Astrocyte of the cerebellum (primary cell): ENCODE measurements at places on chromosomes 13 and 19.

DNA sequence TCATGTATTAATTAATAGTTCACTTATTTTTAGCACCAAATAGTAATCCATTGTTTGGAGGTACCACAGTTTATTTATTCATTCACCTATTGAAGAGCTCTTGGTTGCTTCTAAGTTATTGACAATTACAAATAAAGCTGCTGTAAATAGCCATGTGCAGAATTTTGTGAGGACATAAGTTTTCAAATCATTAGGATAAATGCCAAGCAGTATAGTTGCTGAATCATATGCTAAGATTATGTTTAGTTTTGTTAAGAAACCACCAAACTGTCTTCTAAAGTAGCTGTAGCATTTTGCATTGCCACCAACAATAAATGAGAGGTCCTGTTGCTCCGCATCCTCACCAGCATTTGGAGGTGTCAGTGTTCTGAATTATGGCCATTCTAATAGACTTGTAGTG lies 2126.8 kb downstream of the PCDH9 start:
- DNase-seq: no peak

DNA sequence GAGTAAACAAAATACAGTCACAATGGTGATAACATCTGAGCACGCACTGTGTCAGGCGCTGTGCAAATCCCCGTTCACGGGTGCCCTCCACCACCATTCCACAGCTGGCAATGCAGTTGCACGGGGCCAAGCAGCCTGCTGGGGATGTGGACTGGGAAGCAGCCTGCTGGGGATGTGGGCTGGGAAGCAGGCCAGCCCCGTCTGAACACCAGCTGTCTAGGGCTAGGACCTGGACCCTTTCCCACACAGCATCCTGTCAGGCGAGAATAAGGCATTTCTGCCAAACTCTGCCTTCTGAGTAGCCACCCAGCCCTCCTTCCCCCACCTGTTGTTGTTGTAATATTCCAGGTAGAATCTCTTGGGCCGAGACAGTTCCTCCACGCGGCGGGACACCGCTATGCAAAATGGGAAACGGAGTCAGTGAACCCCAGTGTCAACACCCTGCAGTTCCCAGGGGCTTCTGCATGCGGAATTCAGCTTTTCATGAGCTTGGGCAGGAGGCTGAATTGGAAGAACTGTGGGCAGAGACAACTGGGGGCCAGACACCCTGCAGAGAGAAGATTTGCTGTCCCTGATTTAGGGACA lies 27.8 kb upstream of the MIER2 start:
- peak; percentile 86 for DNase-seq

DNA sequence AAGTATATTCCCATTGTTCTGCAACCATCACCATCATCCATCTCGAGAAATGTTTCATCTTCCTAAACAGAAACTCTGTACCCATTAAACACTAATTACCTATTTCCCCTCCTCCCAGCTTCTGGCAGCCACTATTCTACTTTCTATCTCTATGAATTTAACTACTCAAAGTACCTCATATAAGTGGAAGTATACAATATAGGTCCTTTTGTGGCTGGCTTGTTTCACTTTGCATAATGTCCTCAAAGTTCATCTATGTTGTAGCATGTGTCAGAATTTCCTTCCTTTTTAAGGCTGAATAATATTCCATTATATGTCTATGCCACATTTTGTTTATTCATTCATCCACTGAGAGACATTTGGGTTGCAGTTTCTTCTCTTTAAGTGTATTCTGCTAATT lies 159.4 kb downstream of the KCNRG start:
- DNase-seq: no peak

DNA sequence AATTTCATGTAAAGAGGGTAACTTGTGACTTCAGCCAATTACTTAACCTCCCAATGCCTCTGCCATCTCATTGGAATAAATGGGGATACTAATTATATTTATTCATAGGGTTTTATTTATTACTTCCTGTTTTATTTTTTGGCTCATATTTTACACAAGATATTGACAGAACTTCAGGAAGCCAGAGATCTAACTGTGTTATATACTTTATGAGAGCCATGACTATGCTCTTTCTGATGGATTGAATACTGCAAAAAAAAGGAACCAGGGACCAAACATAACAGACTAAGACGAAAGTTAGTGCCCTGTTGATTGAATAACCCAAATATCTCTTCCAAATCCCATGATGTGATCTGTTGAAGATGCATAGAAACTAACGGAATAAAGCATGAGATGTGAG lies 243.3 kb upstream of the STARD13 start:
- no peak for DNase-seq

GRCh38 chr13:108597943-108598342 lies 31.5 kb upstream of the MYO16 start:
- DNase-seq: no peak

- peak; percentile 43 for DNase-seq
Observed at GRCh38 chr19:34145741-34146202, 26.5 kb upstream of the LSM14A start.

DNA sequence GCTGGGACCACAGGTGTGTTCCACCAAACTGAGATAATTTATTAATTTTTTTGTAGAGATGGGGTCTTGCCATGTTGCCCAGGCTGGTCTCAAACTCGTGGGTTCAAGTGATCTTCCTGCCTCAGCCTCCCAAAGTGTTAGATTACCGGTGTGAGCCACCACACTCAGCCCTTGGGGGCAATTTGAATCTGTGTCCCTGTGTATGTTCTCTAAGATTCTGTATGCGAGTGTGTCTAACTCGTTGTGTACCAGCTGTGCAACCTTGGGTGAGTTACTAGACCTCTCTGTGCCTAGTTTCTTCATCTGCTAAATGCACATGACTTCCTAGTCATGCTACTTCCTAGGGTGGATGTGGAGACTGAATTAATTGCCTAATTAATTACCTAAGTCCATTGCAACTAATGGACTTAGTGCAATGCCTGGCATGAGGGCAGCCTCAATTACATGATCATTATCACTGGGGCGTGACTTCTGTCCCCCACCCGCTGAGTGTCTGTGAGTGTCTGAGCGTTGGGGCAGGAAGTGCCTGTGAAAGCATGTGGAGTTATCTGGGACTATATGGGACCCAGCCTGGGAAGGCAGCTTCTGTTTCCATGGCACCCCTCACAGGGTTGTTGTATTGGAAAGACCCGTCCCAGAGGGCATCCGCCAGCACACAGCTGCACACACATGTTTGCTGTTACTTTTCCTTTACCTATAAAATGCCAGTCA lies 1.8 kb upstream of the NCCRP1 start:
- no peak for DNase-seq

- no peak for DNase-seq
Observed at GRCh38 chr19:49637821-49638738, 1.9 kb downstream of the RRAS start.

DNA sequence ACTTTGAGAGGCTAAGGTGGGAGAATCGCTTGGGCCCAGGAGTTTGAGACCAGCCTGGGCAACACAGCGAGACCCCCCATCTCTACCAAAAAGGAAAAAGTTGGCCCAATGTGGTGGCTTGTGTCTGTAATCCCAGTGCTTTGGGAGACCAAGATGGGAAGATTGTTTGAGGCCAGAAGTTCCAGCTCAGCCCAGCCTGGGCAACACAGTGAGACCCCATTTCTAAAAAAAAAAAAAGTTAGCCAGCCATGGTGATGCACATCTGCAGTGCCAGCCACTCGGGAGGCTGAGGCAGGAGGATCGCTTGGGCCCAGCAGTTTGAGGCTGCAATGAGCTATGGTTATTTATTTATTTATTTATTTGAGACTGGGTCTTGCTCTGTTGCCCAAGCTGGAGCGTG lies 41.3 kb downstream of the CYP4F22 start:
- no peak for DNase-seq

DNA sequence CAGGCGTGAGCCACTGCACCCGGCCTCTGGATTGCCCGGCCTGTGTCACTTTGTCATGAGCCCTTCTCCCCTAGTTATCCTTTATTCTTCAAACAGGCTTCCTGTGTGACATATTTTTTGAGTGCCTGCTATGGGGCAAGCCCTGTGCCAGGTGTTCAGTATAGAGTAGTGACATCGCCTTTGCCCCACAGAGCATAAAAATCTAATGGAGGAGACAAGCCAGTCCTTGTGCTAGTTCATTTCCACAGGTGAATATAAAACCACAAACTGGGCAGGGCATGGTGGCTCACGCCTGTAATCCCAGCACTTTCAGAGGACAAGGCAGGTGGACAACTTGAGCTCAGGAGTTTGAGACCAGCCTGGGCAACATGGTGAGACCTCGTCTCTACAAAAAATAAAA lies 43.2 kb downstream of the BBC3 start:
- DNase-seq: no peak

GRCh38 chr13:97131447-97131846 lies 90.7 kb upstream of the MBNL2 start:
- DNase-seq: no peak

- DNase-seq: peak; percentile 87
Observed at GRCh38 chr19:46466536-46467196, 4.7 kb downstream of the PNMA8A start.

DNA sequence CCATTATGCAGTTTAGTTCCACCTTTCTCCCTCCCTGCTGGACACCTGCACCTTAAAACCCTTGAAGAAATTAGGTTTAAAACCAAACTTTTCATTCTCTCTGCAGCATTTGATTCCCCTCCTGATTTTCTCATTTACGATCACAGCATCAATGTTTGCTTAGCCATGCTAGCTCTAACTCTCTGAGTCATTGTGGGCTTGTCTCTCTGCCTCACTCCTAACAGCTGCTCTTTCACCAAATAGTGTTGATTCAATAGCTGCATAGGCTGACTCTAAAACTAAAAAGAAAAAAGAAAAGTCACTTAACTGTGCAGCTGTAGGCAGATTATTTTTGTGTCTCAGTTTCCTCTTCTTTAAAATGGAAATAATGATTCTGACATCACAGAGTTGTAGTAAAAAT lies 1124.9 kb downstream of the DIAPH3 start:
- peak; percentile 59 for DNase-seq

DNA sequence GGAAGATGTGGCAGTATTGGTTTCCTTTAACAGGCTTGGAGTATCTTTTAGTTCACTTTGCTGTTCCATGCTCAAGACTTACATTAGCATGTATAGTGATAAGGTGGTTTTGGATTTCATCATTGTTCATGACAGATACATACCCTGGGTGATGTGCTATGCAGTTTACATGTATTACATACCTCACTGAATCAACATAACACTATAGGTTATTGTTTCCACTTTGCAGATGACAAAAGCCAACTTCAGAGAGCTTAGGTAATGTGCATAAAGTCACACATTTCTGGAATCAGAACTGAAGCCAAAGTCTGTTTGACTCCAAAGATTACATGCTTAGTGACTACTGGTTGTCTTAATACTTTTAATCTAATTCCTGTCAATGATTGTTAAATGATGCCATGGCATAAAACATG lies 7.1 kb downstream of the COMMD6 start:
- no peak for DNase-seq

- no peak for DNase-seq
Observed at GRCh38 chr13:73903561-73903960, 230.6 kb downstream of the KLF12 start.

DNA sequence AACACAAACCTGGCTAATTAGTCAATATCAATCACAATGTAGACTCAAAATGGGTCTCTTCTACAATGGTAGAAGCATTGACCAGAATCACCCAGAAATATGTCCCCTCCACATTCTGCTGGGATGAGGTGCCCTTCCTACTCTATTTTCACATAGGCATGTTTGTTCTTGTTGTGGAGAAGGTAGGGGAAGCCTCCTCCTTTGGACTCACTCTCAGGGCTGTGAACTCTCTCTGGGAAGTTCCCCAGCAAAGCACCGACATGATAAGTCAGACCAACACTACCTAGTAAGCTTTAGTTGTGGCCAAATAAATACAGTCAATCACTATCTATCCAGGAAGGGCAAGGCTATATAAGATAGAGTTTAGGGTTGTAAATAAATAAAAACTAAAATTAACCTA lies 194.5 kb upstream of the UBL3 start:
- no peak for DNase-seq

DNA sequence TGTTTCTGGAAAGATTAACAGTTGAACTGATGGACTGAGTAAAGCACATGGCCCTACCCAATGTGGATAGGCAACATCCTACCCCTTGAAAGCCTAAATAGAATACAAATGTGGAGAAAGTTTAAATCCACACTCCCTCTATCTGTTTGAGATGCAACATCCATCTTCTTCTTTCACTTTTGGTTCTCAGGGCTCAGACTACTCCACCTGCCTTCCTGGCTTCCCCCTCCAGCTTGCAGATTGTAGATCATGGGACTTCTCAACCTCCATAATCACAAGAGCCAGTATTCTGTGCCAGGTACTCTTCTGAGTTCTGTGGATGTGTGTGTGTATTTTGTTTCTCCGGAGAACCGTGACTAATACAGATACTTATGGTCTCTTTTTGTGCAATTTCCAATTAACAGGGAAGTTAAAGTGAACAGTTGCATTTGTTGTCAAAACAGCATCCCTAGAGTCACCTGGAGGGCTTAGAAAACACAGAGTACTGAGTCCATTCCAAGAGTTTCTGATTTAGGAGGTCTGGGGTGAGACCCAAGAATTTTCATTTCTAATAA lies 590.3 kb upstream of the MIR17HG start:
- DNase-seq: no peak

GRCh38 chr19:43778651-43779050 lies 2.1 kb downstream of the KCNN4 start:
- DNase-seq: no peak

- DNase-seq: no peak
Observed at GRCh38 chr13:96728463-96728862, 265.8 kb downstream of the OXGR1 start.

DNA sequence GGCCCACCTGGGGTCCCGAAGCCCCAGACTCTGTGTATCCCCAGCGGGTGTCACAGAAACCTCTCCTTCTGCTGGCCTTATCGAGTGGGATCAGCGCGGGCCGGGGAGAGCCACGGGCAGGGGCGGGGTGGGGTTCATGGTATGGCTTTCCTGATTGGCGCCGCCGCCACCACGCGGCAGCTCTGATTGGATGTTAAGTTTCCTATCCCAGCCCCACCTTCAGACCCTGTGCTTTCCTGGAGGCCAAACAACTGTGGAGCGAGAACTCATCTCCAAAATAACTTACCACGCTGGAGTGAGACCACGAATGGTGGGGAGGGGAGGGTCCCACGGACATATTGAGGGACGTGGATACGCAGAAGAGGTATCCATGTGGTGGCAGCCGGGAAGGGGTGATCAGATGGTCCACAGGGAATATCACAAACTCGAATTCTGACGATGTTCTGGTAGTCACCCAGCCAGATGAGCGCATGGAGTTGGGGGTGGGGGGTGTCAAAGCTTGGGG lies 1.0 kb upstream of the ICAM5 start:
- no peak for DNase-seq

DNA sequence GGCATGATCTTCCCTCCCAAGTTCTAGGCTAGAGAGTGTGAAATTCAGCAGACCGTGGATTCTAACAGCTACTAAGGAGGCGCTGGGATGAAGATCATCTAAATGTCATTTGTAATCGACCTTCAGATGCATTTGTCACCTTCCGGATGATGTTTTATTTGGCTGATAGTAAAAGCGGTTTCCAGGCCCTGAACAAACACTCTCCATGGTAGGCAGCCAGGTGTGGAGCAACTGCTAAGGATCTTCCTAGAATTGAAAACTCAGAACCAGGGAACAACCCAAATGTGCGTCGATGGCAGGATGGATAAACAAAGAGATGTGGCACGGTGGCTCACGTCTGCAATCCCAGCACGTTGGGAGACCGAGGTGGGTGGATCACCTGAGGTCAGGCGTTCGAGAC lies 107.2 kb upstream of the CACNA1A start:
- no peak for DNase-seq

- no peak for DNase-seq
Observed at GRCh38 chr13:34543836-34544235, 398.2 kb upstream of the NBEA start.

- no peak for DNase-seq
Observed at GRCh38 chr19:35228177-35228930, at the start of gene FAM187B. FAM187B (minus strand) TSS chr19:35228739; CDS start chr19:35228680, 59 bp downstream.

GRCh38 chr13:71912524-71912923 lies 45.5 kb upstream of the DACH1 start:
- DNase-seq: peak; percentile 62
